Stimulated activated CD8-positive, alpha-beta memory T cell treated with anti-CD3 and anti-CD28 coated beads, Interleukin-2, amount 100 ng/mL, for 1 hour (primary cell): ENCODE measurements at places on chromosomes 5 and 9.

DNA sequence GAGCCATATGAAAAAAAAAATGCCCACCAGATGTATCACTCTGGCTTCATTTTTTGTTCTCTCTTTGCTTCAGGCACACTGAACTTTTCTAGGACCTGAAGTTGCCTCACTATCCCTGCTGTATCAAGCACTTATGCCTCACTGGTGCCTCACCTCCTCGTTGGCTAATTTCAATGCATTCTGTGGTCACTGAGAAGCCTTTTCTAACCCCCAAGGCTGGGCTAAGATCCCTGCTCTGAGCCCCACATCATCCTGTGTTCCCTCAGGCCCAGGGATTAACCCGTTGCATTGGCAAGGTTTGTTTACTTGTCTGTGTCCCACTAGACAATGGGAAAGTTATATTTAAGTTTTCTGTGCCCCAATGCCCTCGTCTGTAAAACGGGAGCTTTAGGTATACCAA, 362.7 kb downstream of the OSTF1 start:
- DNase-seq: no peak

GRCh38 chr9:94853887-94854286, 127.4 kb downstream of the AOPEP start:
- no peak for DNase-seq

GRCh38 chr5:168097876-168098653, 193.4 kb upstream of the WWC1 start:
- no peak for DNase-seq

DNA sequence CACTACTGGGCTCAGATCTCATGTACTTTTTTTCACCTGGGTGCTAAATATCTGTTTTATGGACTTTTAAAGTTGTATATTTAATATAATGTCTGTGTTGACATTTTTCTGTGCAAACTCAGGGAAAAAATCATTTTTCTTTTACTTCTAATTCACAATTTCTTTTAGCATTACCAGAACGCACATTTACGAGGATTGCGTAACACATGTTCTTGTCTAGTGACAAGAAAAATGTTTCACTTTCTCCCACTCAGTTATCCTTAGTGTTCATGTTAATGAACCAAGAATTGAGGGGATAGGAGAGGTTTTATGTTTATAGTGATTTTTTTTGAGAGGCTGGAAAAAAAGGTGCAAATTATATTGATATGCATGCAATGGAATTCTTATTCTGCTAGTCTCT, 86.3 kb upstream of the PJA2 start:
- DNase-seq: no peak

GRCh38 chr9:115717711-115718173, 435.8 kb upstream of the PAPPA start:
- no peak for DNase-seq

- DNase-seq: no peak
These were observed 66.5 kb downstream of the FAM114A2 start for GRCh38 chr5:153972240-153972639.

- no peak for DNase-seq
These were observed 81.5 kb downstream of the VCAN start for GRCh38 chr5:83553000-83553486.

GRCh38 chr5:177367323-177367848, 9.7 kb downstream of the RGS14 start:
- no peak for DNase-seq

GRCh38 chr5:171705830-171706468, 79.7 kb upstream of the SMIM23 start:
- no peak for DNase-seq

- DNase-seq: no peak
These were observed 599 bp upstream of the MOCS2 start for GRCh38 chr5:53110156-53110555.

DNA sequence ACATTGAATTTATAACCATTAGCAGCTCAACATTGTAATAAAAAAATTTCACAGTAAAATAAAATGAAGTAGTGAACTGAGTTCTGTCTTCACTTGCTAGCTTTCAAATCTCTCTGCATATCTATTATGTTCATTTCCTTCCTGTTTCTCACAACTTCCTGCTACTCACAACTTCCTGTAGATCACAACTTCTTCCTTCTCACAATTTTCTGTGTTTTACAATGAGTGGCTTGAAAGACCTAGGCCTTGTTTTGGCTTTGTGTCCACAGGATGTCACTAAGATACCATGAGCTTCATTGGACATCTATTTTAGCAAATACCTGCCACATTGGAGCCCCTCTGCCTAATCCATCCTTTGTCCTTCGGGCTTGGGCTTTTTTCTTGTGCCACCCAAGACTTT, 480.3 kb upstream of the ADAMTS16 start:
- no peak for DNase-seq

- DNase-seq: no peak
These were observed at the start of gene HMCN2 for GRCh38 chr9:130265431-130266235. TSS of gene HMCN2 (plus strand) at chr9:130265760. CDS start at chr9:130265879, 119 bp downstream.

DNA sequence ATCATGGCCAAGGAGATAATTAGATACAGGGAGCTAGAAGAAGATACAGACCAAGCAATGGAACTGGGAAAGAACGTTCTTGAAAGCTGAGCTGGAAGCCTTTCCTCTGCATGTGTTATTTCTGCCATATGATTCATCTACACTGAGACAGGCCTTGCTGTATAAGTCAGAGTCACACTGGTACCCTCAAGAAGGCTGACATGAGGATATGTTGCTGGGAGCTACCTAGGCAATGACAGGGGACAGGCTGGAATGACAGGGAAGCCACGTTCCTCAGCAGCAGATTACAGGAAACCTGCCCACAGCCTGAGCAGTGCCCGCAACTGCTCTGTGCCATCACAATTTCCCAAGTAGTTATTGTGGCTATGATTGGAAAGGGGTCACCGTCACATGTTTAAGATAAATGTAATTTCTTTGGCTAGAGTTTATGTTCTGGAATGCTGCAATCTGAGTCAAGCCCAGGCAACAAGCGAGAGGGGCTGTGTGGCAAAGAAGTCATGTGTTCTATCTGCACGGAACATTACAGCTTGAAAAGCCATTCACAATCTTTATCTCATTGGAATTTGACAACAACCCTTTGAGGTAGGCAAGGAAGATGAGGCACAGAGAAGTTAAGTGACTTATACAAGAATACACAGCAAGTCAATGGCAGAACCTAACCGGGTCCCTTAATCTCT, 108.2 kb downstream of the TTLL11 start:
- DNase-seq: no peak

GRCh38 chr5:98349251-98349989, 424.0 kb upstream of the RGMB start:
- no peak for DNase-seq

DNA sequence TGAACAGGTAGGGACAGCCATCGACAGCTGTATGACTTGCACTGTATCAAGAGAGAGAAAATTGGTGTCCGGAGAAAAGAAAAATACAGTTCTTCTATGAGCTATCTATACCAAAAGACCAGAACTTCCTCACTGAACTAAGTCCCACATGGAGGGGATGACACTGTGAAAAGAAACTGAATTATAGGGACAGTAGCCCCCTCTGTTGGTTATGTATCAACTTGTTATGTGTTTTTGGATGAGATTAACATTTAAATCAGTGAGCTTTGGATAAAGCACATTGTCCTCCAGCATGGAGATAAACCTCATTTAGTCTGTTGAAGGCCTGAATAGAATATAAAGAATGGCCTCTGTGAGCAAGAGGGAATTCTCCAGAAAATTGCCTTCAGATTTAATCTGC, 176.6 kb upstream of the SH3GL2 start:
- no peak for DNase-seq

DNA sequence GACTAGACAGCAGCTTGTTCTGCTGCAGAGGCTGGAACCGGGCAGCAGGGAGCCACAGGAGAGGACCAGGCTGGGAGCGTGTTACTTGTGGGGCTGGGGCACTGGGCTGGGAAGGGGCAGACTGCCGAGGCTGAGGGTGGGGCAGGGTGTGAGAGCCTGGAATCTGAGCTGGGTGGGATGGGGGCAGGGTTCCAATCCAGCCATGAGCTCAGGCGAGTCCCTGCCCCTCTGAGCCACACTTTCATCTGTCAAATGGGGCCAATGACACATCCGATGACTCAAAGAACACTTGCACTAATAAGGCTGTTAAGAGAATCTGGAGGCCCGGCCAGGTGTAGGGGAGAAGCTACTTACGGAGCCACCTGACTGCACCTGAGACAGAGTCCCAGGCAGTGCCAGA, 18.7 kb upstream of the WDR38 start:
- no peak for DNase-seq

- DNase-seq: no peak
These were observed 14.5 kb downstream of the FRMD3 start for GRCh38 chr9:83523684-83524083.

DNA sequence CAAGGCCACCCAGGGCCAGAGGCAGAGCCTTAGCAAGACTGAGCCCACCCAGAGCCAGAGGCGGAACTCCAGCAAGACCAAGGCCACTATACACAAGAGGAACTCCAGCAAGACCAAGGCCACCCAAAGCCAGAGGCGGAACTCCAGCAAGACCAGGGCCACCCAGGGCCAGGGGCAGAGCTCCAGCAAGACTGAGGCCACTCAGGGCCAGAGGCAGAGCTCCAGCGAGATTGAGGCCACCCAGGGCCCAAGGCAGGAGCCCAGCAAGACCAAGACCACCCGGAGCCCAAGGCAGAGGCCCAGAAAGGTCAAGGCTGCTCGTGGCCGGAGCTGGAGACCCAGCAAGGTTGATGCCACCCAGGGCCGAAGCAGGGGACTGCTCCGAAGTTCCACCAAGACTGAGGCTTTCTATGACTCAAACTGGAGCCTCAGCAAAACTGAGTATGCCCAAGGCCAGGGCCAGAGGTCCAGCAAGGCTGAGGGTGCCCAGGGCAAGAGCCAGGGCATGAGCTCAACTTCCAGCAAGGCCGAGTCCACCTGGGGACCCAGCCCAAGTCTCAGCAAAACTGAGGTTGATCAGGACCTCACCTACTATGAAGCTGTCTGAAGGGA, 4.2 kb downstream of the TOR2A start:
- DNase-seq: no peak

DNA sequence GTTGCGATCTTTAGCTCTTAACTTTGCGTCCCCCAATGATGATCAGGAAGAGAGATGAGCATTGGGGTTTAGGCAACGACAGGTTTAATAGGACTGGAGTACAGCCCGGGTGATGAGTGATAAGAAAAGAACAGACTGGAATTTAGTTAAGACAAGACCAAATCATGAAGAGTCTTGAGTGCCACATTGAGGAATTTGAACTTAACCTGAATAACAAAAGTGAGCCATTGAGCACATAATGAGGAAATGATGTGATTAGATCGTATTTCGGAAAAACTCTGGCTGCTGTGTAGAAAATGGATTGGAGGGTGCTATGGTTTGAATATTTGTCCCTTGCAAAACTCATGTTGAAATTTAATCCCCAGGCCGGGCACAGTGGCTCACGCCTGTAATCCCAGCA, 83.2 kb upstream of the MELK start:
- no peak for DNase-seq

- DNase-seq: no peak
These were observed 363 bp upstream of the MAMDC2 start for GRCh38 chr9:70043285-70043684.

GRCh38 chr5:140341591-140341990, 4.8 kb downstream of the HBEGF start:
- no peak for DNase-seq

DNA sequence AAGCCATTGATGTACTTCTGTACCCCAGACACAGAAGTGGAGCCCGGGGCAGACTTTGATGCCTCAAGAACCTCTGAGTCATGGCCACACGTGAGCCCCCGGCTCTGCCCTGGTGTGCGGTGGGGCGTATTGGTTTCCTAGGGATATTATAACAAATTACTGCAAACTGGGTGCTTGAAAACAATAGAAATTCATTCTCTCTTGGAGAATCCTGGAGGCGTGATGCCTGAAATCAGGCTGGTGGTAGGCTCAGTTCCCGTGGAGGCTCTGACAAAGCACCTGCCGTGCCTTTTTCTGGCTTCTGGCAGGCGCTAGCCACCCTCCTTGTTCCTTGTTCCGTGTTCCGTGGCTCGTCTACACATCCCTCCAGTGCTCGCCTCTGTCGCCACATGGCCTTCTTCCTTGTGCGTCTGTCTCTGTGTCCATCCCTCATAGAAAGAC, 24.2 kb downstream of the NEK6 start:
- DNase-seq: no peak

DNA sequence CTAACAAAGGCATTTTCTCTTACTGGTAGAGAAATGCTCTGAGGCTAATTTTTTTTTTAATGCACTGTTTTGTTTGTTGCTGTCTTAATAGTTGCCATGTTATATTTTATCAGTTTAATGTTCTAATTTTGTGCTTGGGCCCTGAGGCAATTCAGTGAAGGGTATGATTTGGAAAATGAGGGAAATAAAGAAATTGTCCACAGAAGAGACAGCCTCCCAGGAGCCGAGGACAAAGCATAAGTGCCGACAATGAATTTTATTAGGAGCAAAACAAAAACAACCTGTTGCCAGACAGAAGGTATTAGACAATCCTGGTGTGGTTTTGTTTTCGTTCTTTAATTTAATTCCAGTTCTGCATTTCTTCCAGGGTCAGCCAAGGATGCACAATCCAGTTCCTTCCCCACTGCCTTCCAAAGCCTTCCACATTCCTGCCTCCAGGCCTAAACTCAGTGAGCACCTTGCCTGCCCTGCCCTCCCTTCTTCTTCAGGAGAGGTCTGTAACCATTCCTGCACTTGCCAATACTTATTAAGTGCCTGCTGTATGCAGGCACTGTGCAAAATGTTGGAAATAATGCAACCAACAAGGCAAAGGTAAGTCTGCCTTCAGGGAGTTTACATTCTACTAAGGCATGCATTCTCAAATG, 4.3 kb upstream of the TCOF1 start:
- DNase-seq: no peak

- DNase-seq: no peak
These were observed 431.4 kb upstream of the CCNG1 start for GRCh38 chr5:163005949-163006348.

DNA sequence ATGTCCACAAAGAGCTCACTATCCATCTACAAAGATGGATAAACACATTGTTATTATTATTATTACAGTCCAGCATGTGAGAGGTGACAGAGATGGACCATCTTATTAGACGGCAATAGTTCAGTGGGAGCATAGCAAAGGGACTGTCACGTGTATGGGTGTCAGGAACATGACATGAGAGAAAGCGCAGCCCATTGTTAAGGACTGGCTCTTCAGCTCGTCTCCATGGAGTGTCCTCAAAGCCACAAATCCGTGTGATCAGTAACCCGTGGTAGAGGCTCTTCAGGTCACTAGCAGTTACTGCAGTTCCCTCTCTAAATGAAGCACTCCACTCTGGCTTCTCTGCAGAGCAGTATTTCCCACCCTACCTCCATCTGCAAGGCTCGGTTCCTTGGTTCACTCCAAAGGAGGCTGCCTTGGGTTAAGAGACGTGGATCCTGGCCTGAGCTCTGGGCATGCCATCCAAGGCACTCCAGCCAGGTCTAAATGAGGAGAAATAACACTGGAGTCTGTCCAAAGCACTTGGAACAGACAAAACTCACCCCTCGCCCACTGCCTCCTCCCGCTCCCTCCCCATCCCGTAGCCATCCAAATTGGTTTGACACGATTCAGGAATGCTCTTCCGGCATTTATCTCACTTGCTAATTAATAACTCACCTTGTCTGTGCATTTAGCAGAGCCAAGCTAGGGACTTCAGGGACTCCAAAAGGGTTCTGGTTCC, 122.3 kb upstream of the WWC1 start:
- DNase-seq: no peak
